Lung (tissue), 17 donors: ENCODE measurements at places on chromosomes 5 and 9. TPM values are rescaled to one million over a fixed set of nuclear protein-coding genes. Genes with fewer than 3 reads are reported as not detected.

The ZNF300 gene
- 3.4 TPM for polyA plus RNA-seq

The PANK3 gene
- 13.5 TPM for polyA plus RNA-seq

The NDUFA8 gene
- 70.3 TPM for polyA plus RNA-seq

The SLC24A2 gene
- not detected for polyA plus RNA-seq

The ADGRV1 gene
- 3.6 TPM for polyA plus RNA-seq

The PCAT7 gene
- 0.28 TPM for polyA plus RNA-seq

The SNCB gene
- polyA plus RNA-seq = 0.02 TPM

The SLC6A18 gene
- polyA plus RNA-seq = not detected

The NHP2 gene
- polyA plus RNA-seq = 127 TPM

The TAF11L5 gene
- not detected for polyA plus RNA-seq

The GPX8 gene
- polyA plus RNA-seq = 8.6 TPM

The DOCK8 gene
- 30.1 TPM for polyA plus RNA-seq

The OR13J1 gene
- not detected for polyA plus RNA-seq

GRCh38 chr5:11171236-11171635 is 410.2 kb upstream of the DAP start:
- no peak for DNase-seq

DNA sequence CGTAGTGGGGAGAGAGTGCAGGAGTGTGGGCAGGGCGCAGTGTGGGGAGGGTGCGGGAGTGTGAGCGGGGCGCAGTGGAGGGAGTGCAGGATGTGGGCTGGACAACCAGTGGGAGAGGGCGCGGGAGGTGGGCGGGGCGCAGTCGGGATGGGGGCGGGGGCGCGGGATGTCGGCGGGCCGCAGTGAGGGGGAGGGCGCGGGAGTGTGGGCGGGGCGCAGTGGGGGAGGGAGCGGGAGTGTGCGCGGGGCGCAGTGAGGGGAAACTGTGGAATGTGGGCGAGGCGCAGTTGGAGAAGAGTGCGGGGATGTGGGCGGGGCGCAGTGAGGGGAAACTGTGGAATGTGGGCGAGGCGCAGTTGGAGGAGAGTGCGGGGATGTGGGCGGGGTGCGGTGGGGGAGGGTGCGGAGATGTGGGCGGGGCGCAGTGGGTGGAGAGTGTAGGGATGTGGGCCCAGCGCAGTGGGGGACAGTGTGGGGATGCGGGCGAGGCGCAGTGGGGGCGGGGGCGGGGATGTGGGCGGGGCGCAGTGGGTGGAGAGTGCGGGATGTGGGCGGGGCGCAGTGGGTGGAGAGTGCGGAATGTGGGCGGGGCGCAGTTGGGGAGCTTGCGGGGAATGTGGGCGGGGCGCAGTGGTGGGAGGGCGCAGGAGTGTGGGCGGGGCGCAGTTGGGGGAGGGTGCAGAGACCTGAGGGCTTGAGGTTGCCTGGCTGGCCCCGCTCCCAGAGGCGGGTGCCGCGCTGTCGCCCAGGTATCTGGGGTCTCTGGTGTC is at the start of gene NXNL2:
TSS of gene NXNL2 (plus strand) at position 723 of the 770 bp plus-strand sequence. CDS start 257 bp downstream, outside the sequence.
- peak; percentile 71 for DNase-seq

- no peak for DNase-seq
Measured at GRCh38 chr5:113283558-113283957, 151.2 kb downstream of the TSSK1B start.

GRCh38 chr5:105030153-105030552 is 1467.6 kb upstream of the NUDT12 start:
- no peak for DNase-seq

- no peak for DNase-seq
Measured at GRCh38 chr9:5608298-5609225, 20.3 kb upstream of the RIC1 start.

DNA sequence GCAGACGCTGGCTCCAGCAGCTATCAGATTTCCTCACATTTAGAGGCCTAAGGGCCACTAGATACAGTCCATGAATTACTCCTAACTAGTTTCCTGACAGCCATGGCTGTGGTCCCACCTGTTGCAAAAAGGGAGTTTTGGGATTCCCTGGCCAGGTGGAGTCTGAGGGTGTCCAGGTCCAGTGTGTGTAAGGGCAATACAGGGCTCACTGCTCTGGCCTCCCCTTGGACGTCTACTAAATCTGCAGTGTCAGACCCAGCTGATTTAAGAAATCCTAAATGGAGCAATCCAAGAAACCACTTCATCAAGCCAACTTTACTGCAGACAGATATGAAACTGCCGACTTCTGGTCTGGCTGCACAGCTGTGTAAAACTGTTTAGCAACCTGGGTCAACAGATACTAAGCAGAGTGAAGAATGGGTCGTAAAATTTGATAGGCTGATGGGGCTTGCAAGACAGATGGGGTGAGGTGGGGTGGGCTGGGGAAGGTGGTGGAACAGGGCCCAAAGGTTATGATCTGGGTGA is 116.4 kb downstream of the GADD45G start:
- DNase-seq = peak; percentile 57

DNA sequence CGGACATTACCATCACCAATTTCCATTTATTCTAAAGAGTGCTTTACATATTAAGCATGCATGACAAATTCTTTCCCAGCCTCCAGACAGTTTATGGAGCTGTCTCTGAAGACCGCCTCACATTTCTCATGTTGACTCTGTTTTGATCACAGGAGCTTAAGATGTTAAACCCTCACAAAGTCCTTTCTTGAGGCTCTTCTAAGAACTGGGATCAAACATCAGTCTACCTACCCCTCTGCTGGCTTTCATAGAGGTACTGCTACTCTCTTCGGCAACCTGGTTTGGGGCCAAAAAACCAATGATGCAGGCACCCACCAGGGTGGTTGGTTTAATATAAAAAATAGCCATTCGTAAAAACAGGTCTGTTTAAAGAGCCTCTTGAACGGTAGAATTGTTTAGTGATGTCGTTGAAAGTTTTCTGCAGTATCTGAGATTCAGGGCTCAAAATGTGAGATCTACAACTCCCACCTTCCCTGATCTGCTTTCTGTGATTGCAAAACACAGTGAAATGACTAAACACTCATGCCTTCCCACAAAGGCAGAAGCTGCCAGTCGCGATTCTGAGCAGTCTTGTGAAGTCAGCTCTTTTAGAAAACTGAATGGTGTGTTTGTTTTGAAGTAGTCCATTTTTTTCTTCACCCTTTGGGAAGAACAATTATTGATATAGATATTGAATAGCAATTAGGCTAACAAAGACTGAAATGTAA is 3.5 kb downstream of the RXFP3 start:
- no peak for DNase-seq

DNA sequence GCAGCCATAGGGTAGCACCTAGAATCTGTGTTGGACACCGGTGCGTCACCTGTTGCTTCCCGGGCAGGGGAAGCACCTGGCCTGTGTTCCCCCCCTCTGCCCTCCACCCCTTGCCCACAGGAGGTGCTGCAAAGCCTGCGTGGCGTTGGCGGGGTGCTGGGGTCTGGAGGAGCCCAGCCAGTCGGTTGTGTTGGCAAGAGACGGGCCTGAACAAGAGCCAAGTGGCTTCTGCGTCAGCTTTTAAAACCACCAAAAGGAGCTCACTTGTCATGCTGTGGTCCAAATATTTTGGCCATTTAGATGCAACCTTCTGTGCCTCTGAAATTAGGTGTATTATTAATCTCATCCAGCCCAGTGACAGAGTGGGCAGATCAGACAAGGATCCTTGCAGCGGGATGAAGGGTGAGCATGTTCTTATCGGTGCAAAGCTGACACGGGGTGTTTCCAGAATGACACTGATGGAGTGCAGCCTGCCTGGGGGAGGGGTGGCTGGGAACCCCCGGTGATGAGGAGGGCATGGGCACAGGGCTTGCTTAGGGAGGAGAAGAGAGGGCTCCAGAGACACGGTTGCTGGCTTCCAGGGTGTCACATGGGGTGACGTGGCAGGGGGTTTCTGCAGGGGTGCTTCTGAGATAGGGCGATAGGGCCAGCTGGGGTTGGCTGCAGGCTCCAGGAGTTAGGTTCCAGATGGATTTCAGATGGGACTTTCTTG is 9.7 kb upstream of the RXRA start:
- DNase-seq = peak; percentile 71

GRCh38 chr5:55484531-55484930 is 50.2 kb downstream of the PLPP1 start:
- no peak for DNase-seq

DNA sequence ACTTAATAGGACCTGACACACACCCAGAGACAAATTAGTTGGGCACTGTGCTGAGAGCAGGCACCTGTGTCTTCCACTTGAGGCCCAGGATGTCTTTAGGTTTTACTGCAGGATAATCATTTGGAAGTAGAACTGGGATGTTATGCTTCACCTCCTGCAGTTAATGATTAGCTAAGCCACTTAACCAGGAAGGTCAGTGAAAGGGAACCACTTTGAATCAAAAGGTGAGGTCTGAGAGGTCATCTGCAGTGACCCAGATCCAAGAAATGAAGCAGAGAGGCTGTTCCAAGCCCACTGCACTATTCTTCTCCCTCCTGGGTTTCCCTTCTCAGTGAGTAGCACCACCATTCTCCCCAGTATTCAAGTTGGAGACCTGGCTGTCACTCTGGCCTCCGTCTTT is 110.5 kb downstream of the SNX18 start:
- DNase-seq = no peak

- DNase-seq = no peak
Measured at GRCh38 chr5:180541710-180542109, 47.5 kb downstream of the CNOT6 start.

DNA sequence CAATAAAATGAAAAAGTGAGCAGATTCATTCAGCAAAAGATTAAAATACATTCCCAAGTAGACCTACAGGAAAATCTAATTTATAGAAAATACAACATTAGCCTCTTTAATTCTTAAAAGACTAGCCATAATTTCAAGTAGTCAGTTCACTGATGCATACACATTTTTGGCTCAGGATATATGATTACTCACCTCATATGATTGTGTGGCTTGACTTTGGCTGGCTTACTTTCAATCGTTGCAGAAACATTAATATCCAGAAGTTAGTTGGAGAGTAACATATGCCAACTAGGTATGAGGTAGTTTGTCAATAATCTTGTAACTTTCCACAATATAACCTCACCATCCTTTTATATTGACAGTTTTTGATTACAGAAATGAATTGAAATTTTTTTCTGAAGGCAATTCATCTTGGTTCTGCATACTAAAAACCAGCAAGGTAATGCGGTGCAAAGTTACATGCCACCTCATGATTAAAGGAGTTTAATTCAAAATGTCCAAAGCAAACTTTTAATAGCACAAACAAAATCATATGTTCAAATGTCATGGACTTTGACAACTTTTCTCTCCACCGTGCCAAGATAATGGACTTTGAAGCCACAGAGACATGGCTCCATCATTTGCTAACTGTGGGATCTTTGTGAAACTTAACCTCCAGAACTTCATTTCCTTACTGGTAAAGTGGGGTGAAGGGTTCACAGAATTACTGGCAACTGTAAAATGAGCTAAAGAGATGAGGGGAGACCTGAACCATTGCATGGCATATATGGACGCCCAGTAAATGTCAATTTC is 76.6 kb upstream of the PAM start:
- DNase-seq = no peak

- no peak for DNase-seq
Measured at GRCh38 chr5:178489271-178489976, 100.8 kb downstream of the COL23A1 start.

DNA sequence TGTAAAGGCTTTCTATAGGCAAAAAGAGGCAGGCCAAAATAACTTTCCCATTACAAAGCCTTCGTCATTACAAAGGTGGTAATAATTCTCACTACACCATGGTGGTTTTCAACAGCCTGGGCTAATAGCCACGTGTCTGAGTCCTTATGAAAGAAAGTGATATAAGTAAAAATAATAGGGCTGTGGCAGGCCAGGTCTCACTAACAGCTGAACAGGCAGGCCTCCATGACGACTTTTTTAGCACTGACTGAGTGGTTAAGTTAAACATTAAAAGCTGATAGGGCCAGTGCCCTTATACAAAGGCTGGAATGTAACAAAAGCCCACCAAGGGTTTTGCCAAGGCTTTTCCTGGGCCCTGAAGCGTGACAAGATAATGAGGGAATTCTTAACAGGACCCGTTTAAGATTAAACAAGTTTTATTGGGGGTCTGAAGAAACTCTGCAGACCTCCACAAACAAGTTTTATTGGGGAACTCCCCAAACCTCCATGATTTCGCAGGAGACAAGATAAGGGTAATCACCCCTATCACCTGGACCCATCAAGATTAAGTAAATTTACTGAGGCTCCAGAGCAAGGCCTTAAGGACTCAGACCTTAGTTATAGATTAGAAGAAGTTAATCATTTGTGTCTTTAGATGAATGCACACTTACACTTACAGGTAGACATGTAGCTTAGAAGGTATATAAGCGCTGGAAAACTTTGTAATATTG is 412.9 kb downstream of the CHSY3 start:
- peak; percentile 20 for DNase-seq

- DNase-seq = no peak
Measured at GRCh38 chr5:143511736-143512135, 108.2 kb upstream of the NR3C1 start.

DNA sequence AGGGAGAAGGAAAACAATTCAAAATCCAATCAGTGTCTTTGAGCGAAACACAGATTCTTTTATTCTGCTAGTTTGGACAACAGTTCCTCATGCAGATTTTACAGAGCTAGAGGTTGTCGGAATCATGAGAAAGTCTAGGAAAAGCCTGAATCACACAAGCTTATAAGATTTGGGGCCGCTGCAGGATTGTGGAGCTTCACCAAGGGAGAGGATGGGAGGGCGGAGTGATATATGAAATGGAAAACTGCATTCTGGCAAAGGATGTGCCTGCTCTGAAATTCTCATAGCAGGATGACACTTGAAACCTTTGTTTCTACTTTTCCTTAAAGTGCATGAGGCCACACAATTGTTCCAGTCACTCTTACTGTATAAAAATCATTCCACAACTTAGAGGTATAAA is 134.3 kb downstream of the OR2K2 start:
- DNase-seq = no peak

- peak; percentile 54 for DNase-seq
Measured at GRCh38 chr5:96094904-96095303, 133.3 kb upstream of the ELL2 start.

DNA sequence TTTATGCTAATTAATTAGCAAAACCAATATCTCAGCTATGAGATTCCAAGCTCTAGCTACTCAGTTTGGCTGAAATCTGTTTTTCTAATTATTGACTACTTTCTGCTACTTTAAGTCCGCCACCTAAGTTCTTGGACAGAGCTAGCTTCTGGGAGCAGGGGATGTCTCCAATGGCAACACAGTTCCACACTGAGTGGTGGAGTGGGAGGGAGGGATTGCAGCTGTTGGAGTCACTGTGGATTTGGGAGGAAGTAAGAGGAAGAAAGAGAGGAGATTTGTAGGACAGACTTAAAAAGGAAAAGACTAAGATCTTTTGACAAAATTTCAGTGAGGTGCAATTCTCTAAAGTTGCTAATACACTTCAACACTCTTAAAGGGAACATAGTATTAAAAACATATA is 450.8 kb downstream of the NFIB start:
- DNase-seq = peak; percentile 99

DNA sequence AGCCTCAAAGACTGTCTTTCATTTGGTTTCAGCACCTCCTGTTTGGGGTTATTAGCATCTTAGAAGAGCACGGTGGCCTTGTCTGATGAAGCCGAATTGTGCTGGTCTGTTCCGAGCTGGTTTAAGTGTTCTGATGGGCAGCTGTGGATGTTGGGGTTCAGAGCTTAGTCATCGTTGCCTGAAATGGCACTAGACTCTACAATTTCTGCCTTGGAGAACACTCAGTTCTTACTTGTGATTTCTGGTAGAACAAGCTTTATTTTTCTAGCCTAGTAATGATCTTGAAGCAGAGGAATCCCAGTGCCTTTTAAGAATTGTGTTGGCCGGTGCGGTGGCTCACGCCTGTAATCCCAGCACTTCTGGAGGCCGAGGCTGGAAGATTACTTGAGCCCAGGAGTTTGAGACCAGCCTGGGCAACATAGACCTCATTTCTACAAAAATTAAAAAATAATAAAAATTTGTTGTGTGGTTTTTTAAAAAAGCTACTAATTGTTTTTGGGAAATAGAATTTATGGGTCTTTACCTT is 7.8 kb downstream of the FBXW5 start:
- no peak for DNase-seq
